ENCODE measurements at places on chromosomes 1 and 21. TPM values are rescaled to one million over a fixed set of nuclear protein-coding genes. Genes with fewer than 3 reads are reported as not detected.

Gene RHCE
- total RNA-seq = not detected

Gene RHD
- not detected for total RNA-seq

Gene HSD11B1
- total RNA-seq = not detected

- no peak for DNase-seq
Measured at GRCh38 chr1:96357141-96357765, 364.3 kb upstream of the PTBP2 start.

- DNase-seq = no peak
Measured at GRCh38 chr1:247840818-247841217, 878 bp downstream of the OR11L1 start.

GRCh38 chr1:231828182-231828920, 201.8 kb downstream of the DISC1 start:
- DNase-seq = peak; percentile 90

GRCh38 chr1:201761178-201761577, 67.8 kb upstream of the IPO9 start:
- no peak for DNase-seq

DNA sequence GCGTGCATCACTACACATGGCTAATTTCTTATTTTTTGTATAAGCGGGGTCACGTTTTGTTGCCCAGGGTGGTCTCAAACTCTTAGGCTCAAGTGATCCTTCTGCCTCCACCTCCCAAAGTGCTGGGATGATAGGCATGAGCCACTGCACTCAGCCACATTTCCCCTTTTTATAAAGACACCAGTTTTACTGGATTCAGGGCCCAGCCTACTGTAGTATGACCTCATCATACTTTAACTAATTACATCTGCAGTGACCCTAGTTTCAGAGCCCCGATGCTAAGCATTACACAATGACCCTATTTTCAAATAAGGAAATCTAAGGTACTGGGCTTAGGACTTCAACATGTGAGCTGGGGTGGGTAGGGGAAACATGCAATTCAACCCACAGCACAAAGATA, 31.8 kb upstream of the ENAH start:
- DNase-seq = no peak

DNA sequence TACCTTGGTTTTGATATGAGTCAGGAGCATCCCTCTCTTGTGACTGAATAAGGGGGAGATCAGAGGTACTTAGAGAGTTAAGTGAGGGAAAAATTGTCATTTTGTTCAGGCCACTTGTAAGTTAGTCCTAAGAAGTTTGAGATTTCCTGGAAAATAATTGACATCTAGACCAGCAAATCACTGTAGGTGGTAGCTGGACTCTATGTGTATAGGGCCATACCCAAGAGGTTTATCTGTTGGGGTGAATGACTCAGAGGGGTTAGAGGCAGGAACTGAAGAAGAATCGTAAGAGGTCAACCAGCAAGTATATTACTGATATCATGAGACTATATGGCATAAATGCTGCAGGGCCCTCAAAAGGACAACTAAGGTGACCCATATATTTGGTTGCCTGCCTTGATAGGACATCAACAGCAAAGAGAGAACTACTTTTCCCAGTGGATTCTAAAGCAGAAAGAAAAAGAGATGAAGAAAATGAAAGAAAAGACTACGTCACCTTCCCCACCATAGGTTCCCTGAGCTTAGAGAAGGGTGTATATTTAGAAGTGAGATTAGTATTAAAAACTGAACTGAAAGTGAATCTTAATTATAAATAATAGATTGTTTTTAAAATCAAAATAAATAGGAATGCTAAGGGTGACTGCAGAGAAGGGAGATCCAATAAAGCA, 8.0 kb upstream of the RNPC3 start:
- no peak for DNase-seq

DNA sequence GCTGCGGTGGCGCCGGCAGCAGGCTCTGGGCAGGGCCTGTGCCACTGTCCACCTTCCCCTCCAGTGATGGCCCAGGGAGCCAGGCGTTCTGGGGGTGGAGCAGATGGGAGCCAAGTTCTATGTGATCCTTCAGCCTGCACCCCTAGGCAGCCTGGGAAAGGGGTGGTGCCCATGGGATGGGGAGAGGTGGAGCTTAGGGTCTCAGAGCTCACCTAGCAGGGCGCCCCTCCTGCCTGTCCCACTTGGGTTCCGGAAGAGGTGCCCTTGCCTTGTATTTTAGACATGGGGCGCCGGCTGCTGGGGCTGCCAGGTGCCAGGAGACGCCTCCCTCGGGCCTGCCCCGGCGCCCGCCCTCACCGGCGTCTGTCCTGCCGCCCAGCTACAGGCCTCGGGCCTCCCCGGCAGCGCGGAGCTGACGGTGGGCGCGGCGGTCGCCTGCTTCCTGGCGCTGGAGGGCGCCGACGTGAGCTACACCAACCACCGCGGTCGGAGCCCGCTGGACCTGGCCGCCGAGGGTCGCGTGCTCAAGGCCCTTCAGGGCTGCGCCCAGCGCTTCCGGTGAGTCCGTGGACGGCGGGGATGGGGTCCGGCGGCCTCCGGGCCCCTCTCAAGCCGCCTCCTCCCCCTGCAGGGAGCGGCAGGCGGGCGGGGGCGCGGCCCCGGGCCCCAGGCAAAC, 3.1 kb upstream of the MMP23B start:
- no peak for DNase-seq

- no peak for DNase-seq
Measured at GRCh38 chr1:99370476-99370875, 106.2 kb downstream of the PLPPR4 start.

DNA sequence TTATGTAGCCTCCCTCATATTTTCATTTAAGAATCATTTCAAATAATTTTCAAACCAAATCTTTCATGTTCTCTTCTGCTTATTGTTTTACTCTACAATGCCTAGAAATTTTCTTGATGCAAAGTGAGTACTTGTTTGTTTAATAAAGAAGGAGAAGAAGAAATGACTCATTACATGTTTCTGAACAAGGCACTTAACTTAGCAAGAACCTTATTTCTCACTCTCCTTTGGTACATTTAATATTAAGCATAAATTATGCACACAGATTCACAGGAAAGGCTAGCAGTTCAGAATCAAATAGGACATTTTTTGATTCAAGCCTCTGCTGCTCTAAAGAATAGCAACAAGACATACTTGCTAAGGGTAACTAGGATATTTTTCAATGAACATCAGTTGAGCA, 9.1 kb downstream of the SCYL3 start:
- no peak for DNase-seq

DNA sequence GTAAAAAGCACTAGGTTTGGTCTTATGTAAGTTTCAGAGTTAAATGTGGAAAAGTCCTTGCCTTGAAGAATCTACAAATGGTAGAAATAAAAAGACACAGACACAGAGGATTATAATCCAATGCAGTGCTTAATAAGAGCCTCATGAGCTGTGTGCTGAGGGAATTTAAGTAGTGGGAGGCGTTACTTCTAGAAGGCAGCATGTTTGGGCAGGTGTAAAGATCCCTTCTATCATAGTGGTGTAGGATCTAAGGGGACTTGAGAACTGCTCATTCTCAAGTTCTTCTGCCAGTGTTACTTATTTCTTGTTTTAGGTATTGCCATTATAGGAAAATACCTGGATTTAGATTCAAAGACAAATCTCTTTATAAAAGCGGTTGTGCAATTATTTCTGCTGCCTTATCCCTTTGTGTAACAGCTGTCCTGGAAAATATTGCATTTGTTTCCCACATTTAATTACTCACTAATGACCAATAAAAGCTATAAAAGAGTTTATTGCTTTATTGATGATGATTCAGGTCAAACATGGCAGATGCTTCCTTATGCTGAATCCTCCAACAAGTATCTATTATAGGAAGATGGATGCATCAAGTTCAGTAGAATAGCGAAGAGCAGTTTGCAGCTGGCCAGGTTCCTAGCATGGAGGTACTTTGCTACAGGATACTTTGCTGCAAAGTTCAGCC, 132.5 kb upstream of the IVNS1ABP start:
- no peak for DNase-seq

DNA sequence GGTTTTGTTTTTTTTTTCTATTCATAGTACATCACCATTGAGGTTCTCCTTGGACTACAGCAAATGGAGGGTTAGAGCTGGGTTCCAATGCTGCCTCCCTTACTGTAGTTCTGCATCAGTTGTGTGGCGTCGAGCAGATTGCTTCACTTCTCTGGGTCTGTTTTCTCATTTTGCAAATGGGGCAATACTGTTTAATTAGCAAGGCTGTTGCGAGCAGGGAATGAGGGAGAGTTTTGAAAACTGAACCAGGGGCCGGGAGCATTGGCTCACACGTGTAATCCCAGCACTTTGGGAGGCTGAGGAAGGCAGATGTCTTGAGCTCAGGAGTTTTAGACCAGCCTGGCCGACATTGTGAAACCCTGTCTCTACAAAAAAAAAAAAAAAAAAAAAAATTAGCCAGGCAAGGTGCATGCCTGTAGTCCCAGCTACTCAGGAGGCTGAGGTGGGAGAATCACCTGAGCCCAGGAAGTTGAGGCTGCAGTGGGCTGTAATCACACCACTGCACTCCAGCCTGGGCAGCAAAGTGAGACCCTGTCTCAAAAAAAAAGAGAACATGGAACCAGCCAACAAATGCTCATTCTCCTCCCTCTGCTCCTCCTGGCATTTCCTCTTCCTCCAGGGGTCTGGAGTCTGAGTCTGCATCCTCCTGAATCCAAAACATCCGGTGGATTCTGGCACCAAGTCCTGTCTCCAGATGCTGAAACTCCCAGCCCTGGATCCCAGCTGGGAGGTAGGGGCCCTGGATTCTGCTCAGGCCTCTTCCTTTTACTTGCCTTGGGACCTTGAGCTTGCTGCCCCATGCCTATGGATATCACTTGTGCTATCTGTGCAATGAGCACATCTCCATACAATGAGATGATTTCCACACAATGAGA, 3.7 kb upstream of the PLOD1 start:
- no peak for DNase-seq

- no peak for DNase-seq
Measured at GRCh38 chr1:43039228-43040055, 80.8 kb upstream of the SLC2A1 start.

DNA sequence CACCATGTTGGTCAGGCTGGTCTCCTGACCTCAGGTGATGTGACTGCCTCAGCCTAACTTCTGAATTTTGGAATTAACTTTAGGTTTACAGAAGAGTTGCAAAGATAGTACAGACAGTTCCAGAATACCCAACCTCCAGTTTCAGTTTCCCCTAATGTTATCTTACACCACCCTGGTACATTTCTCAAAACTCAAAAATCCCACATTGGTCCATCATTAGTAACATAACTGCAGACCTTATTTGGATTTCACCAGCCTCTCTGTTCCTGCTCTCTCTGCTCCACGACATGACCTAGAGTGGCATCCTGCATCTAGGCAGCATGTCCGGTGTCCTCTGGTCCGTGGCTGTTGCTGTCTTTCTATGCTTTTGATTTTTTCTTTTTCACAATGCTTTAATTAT, 5.0 kb upstream of the ZC3H12A start:
- DNase-seq = no peak

GRCh38 chr1:168585191-168585590, 8.8 kb downstream of the XCL1 start:
- DNase-seq = peak; percentile 20

GRCh38 chr1:13921190-13921589, 221.2 kb downstream of the PRDM2 start:
- no peak for DNase-seq

GRCh38 chr1:50095716-50096115, 13.0 kb upstream of the ELAVL4 start:
- no peak for DNase-seq

DNA sequence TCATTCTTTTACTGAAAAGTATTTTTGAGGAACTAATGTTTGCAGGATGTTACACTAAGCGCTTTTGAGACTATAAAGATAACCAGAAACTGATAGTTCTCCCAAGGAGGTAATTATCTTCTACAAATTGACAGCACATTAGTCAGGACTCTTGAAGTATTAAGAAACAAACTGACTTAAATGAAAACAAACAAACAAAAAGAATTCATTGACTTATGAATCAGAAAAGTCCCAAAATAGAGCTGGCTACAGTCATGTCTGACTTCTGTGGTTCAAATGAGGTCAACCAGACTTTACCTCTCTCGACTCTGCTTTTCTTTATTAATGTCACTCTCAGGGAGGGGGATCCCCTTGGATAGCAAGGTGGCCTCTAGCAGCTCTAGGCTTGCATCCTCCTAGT, 296.8 kb downstream of the TPR start:
- DNase-seq = peak; percentile 42
